ENCODE measurements at places on chromosomes 6 and 20.

DNA sequence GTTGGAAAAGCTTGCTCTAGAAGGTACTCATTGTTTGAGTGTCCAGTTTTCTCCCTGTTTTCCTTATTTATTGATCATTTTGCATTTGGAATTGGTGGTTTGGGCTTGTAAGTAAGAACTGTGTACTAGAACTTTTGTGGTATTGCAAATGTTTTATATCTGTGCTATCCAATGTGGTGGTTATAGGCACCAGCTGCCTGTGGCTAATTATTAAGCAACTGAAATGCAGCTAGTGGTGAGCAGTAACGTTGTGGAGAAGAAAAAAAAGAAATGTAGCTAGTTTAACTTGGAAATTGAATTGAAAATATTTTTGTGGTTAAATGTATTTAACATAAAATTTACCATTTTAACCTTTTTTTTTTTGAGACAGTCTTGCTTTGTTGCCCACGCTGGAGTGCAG, 50.7 kb upstream of the MAPK13 start:
- DNase-seq = no peak

DNA sequence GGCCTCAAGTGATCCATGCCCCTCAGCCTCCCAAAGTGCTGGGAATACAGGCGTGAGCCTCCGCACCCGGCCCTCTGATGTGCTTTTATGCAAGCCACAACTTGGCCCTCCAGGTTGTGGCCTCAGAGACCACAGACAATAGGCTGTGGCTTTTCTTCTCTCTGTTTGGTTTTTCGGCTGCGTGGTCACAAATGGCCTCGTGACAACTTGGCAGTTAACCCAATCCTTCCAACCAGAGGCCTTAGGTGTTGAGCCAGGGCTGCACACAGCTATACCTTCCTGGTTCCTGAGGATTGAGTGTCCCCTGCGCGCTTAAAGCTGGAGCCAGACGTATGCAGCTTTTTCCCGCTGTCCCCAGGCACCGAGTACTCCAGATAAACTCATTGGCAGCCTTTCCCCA, 6.3 kb upstream of the TGM3 start:
- no peak for DNase-seq

GRCh38 chr6:28867086-28867409, 56.7 kb downstream of the TRIM27 start:
- no peak for DNase-seq

DNA sequence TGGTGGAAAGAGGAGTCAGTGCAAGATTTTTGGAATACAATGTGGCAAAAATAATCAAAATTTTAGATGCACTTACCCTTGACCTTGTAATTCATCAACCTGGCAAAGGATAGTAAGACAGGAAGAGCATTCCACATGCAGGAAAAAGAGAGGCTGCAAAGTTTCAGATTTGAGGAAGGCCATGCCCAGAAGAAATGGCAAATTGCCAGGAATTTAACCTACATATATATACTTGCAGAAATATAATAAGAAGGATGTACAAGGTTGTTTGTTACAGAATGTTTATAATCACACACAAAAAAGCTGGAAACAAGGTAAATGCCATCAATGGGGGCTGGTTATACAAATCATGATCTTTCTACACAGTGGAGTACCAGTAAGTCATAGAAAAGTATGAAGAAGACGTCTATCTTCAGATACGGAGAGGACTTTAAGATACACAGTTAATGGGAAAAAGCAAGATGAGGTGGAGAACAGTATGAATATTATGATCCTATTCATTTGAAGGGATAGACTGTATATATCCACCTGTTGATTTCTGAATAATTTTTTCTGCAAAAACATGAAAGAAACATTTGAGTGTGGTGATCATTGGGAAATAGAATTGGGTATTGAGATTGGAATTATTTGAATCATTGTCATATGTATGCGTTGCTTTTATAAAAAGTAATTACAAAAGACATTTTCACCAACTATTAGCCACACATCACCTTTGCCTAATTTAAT, 253.8 kb downstream of the TBC1D7 start:
- DNase-seq = no peak

- DNase-seq = no peak
Measured at GRCh38 chr6:144809120-144809519, 524.0 kb downstream of the UTRN start.

DNA sequence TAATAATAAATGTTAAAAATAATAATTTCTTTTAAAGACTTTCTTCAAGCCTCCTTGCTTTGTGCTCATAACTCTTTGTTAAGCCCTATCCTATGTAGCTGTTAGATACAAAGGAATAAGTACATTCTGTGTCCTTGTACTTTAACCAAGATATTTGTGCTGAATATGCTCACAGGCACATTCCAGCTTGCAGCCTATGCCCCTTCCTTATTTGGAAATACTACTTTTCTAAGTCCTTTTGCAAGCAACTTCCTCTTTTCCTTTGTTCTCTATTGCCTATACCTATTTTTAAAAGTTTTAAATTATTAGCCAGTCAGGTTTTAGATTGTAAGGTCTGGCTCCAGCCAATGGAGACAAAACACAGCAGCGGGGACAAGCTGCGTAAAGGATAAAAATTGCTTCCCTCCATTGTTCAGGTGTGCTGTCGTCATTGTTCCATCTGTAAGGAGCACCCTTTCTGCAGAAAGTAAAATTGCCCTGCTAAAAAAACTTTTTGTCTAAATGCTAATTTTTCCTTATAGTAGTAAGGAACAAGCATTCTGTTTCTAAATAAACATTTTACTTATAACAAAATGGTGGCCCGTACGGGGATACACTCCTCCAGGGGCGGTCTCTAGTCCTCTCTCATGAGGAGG, 80.2 kb downstream of the SYTL3 start:
- no peak for DNase-seq

- DNase-seq = peak; percentile 29
Measured at GRCh38 chr6:149031859-149032598, 285.2 kb downstream of the UST start.

- DNase-seq = no peak
Measured at GRCh38 chr6:139612135-139612465, 237.7 kb upstream of the CITED2 start.

GRCh38 chr20:23332467-23332866, 18.1 kb upstream of the NXT1 start:
- DNase-seq = no peak

DNA sequence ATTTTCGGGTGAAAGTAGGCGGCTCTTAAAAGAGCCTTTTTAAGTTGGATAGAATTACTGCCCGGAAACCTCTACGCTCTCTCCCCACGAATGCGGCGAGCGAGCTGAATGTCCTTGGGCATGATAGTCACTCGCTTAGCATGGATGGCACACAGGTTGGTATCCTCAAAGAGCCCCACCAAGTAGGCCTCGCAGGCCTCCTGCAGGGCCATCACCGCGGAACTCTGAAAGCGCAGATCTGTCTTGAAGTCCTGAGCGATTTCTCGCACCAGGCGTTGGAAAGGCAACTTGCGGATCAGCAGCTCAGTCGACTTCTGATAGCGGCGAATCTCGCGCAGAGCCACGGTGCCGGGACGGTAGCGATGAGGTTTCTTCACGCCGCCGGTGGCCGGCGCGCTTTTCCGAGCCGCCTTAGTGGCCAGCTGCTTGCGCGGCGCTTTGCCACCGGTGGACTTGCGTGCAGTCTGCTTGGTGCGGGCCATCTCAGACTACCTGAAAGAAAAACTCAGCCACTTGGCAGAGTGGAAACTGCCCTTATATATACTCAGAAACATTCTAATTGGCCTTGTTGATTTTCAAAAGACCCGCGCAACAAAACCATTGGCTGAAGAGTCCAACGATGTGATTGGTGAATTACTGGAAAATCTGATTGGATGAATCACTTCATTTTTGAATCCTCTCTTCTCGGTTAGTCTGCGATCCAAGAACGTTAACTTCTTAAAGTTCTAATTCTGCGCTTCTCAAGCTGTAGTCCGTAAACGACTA, 93.9 kb upstream of the BTN3A2 start:
- DNase-seq = peak; percentile 97

GRCh38 chr6:62298745-62299392, 12.8 kb upstream of the KHDRBS2 start:
- DNase-seq = peak; percentile 10

Measured in germinal center (tissue), 1 donor.